ENCODE measurements at places on chromosomes 16 and 17.

DNA sequence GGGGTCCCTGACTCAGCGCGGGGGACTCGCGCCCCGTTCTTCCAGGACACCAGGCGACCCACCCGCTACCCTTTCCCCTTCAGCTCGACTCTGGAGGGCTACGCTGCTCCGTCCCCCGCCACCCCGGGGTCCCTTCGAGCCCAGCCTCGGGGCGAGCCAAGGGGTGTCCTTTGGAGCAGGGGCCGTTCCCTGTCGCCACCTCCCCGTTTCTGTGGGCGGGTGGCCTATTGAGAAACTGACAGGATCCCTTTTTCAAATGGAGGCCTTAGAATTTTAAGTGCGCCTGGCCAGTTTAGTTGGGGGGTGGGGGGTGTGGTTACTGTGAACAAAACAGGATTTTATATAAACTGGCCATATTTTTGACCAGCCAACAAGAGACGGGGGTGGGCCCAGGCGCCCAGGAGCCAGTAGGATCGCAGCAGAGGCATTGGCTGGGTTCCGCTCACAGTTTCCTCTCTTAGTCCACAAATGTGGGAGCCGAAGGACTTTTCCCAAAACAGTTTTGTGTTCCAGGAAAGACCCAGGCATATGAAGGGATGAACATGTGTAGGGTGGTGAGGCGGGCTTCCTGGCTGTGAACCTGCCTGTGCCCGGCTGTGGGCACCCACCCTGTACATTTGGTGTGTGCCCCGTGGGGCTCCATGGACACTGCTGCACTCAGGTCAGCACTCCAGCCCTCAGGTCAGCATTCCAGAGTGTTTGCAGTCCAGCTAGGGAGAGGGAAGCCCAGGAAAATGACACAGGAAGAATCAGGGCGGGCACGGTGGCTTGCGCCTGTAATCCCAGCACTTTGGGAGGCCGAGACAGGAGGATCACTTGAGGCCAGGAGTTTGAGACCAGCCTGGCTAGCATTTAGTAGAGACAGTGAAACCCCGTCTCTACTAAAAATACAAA is 722 bp upstream of the TIMP2 start:
- DNase-seq, result peak; percentile 69

GRCh38 chr16:68884401-68884800 is 41.1 kb downstream of the TANGO6 start:
- no peak for DNase-seq

DNA sequence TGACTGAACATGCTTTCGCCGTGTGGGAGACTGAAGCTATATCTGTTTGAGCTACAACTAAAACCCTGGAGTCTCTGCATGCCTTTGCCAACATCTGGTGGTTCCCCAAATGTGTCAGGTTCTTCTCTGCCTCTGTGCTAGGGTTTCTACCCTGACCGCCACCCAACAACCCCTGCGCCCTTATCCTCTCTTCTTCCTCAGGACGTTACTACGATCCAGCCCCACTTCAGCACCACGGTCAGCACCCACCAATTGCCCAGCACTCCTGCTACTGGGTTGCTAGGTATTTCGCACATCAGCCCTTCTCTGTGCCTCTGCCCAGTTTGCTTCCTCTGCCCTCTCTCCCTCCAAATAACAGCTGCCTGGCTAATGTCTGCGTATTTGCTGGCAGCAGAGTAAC is 106.3 kb upstream of the HSBP1 start:
- DNase-seq, result no peak

- DNase-seq, result no peak
Observed at GRCh38 chr17:46078675-46079074, 79.6 kb downstream of the STH start.
